ENCODE measurements at places on chromosomes 12 and 14. TPM values are rescaled to one million over a fixed set of nuclear protein-coding genes. Genes with fewer than 3 reads are reported as not detected.

DNA sequence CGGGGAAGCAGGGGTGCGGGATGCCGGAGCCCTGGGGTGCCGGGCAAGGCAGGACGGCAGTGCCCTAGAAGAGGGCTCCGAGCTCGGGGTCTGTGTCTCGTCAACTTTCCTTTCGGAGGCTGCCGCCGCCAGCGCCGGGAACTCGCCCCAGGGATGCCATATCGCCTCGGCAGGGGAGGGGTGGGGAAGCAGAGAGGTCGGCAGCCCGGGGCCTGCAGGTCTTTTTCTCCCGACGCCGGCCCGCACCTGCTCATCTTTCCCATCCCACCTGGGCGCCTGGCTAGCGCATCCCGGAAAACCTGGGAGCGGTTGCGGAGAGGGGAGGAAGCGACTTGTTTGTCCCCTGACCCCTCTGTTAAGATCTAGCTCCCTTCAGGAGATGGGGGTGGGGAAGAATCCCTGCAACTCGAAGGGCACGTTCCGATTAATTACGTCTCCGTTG is 547 bp downstream of the CNTN1 start:
- peak overlapping the region; percentile 83 for H3K4me3 ChIP-seq
- peak; percentile 60 for DNase-seq
- H3K27me3 ChIP-seq: no peaks in the 10 kb centered on the region
- H3K4me1 ChIP-seq: peaks cover 7% of the 10 kb centered on the region
- no peaks in the 10 kb centered on the region for H3K36me3 ChIP-seq

DNA sequence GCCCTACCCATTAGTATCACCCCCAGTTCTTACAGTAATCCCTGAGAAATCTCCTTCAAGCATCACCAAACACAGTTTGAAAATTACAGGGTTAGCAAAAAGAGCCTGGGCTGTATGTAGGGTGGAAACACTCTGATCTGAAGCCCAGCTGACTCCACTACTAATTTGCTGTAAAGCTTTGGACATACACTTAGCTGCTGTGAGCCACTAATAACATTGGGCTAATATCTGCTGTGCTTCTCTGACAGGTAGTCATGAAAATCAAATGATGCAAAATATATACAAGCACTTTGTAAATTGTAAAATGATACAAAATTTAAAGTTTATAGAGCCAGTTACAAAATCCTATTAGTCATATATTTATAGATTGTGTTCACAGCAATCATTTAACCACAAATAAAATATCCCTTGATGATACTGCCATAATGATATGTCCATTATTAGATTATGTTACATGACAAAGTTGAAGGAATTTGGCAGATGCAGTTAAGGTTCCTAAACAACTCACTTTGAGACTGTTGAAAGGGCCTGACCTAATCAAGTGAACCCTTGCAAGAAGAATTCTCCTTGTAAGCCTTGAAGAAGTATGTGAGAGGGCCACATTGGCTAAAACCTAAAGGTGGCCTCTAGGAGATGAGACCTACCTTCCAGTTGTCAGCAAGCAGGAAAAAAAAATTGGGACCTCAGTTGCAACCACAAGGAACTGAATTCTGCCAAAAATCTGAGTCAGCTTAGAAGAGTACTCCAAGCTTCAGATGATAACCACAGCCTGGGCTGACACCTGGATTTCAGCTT is 19.0 kb downstream of the TWF1 start:
- no peak for DNase-seq
- no peak overlapping the region for H3K4me3 ChIP-seq
- no peak overlapping the region for H3K27ac ChIP-seq
- no peaks in the 10 kb centered on the region for H3K4me1 ChIP-seq

GRCh38 chr12:104546575-104546974 is 89.8 kb downstream of the CHST11 start:
- no peak for DNase-seq
- H3K4me1 ChIP-seq: peaks cover 3% of the 10 kb centered on the region
- no peak overlapping the region for H3K4me3 ChIP-seq
- H3K27me3 ChIP-seq: no peaks in the 10 kb centered on the region
- no peaks in the 10 kb centered on the region for H3K36me3 ChIP-seq

GRCh38 chr12:20596061-20596460 is 99.1 kb upstream of the SLCO1C1 start:
- no peak for DNase-seq
- no peak overlapping the region for H3K27ac ChIP-seq
- no peaks in the 10 kb centered on the region for H3K36me3 ChIP-seq
- H3K4me1 ChIP-seq: no peaks in the 10 kb centered on the region
- H3K27me3 ChIP-seq: no peaks in the 10 kb centered on the region

DNA sequence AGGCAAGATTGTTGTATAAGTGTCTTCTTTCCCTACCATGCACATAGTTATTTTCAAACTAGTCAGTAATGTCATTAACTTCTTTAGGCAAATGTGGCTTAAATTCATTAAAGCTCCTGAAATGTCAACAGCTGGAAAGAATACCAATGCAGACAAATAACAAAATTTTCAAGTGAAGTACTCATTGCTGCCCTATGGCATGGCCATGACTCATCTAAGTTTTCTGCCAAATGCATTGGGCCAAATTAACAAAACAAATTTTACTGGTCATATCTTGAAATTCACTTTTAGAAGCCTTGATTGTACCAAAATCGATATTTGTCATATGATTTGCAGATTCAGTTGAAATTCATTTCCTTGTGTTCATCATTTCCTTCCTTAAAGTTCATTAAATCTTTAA is 915.9 kb downstream of the SLC6A15 start:
- no peaks in the 10 kb centered on the region for H3K36me3 ChIP-seq
- DNase-seq: no peak

DNA sequence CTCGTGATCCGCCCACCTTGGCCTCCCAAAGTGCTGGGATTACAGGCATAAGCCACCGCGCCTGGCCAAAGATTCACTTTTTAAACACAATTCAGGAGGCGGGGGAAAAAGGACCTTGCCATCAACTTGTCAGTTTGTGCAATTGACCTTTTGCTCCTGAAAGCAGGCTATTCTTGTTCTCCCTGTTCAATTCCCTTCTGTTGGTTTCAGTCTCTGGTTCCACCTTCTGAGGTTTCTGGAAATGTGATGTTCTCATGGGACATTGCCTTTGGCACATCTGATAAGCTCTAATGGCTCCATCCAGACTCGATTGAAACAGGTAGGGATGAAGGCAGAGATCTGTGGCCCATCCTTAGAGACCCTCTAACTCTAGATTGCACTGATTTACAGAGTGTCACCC is 17.9 kb upstream of the CCDC85C start:
- no peak overlapping the region for H3K27ac ChIP-seq
- peaks cover 12% of the 10 kb centered on the region for H3K36me3 ChIP-seq
- H3K4me1 ChIP-seq: peaks cover 32% of the 10 kb centered on the region
- no peaks in the 10 kb centered on the region for H3K27me3 ChIP-seq
- H3K4me3 ChIP-seq: no peak overlapping the region
- no peak for DNase-seq

DNA sequence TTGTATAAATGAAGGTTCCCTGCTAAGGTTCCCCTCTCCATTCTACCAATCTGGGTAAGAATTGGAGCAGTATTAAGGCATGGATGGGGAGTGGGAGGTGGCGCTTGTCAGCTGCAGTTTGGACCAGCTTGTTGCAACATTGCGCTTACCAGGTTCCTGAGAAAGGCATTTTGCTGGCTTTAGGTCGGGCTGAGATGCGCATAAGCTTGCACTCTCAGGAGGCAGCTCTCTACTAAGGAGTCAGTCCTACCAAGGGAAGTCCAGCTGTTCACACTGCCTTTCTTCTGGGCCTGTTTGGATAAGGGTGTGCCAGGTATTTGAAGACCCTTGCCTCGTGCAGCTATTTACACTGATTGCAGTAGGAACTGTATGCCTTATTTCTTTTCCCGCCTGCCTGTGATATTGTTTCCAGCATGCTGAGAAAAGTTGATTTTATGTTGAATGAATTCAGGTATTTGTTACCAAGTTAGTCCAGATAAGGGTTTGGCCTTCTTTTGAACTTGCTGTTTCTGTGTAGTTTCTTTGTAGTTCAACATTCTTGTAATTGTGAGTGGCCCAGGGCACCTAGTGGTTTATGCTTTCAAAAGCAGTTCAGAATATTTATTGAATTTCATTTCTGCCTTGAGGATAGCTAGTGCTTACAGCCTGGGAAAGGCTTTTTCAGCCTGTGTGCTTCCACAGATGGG is 2.6 kb downstream of the MLEC start:
- H3K36me3 ChIP-seq: peaks cover 7% of the 10 kb centered on the region
- peak overlapping the region; percentile 85 for H3K4me3 ChIP-seq
- H3K27ac ChIP-seq: peak overlapping the region; percentile 97
- peaks cover 24% of the 10 kb centered on the region for H3K4me1 ChIP-seq
- no peaks in the 10 kb centered on the region for H3K27me3 ChIP-seq

GRCh38 chr14:94638961-94639817 is 27.0 kb downstream of the SERPINA3 start:
- H3K36me3 ChIP-seq: no peaks in the 10 kb centered on the region
- DNase-seq: no peak
- H3K27me3 ChIP-seq: no peaks in the 10 kb centered on the region
- H3K4me3 ChIP-seq: no peak overlapping the region

DNA sequence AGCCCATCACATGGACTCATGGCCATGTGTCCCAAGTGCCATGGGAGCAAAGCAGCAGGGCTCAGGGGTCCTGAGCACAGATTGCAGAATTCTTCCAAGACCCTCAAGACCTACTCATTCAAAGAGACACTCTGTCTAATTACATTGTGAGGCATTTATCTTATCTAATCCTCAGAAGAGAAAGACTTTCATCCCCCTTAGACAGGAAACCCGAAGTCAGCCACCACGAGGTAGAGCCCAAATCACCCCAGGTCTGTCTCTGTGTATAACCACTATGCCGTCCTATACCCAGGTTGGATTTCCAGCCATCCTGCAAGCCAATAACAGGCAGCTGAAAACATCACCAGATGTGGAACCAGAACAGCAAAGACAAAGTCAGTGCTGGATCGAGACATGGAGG is 8.9 kb upstream of the BCL11B start:
- peaks cover 11% of the 10 kb centered on the region for H3K27me3 ChIP-seq
- peaks cover 14% of the 10 kb centered on the region for H3K4me1 ChIP-seq
- H3K27ac ChIP-seq: no peak overlapping the region
- no peak overlapping the region for H3K4me3 ChIP-seq
- no peaks in the 10 kb centered on the region for H3K36me3 ChIP-seq

DNA sequence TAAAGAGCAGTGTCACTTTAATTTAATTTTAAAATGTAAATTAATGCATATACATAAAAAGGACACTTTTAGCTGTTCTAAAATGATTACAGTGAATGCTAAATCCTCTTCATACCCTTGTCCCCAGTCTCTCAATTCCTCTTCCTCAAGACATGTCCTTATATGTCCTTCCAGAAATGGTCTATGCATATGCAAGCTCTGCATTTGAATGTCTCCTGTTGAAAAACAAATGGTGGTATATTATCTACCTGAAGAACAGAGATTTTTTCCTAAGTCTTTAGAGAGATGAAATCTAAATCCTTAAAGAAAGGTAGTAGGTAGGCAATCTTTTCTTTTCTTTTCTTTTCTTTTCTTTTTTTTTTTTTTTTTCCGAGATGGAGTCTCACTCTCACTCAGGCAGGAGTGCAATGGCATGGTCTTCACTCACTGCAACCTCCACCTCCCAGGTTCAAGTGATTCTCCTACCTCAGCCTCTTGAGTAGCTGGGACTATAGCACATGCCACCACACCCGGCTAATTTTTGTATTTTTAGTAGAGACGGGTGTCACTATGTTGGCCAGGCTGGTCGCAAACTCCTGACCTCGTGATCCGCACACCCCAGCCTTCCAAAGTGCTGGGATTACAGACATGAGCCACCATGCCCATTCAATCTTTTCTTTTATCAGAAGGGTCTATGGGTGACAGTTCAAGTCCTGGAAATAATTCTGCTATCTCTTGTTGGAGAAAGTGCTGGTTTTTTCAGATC is 180.5 kb downstream of the PRKCH start:
- no peak for DNase-seq
- no peak overlapping the region for H3K4me3 ChIP-seq
- H3K27me3 ChIP-seq: no peaks in the 10 kb centered on the region
- H3K27ac ChIP-seq: no peak overlapping the region
- H3K36me3 ChIP-seq: no peaks in the 10 kb centered on the region

DNA sequence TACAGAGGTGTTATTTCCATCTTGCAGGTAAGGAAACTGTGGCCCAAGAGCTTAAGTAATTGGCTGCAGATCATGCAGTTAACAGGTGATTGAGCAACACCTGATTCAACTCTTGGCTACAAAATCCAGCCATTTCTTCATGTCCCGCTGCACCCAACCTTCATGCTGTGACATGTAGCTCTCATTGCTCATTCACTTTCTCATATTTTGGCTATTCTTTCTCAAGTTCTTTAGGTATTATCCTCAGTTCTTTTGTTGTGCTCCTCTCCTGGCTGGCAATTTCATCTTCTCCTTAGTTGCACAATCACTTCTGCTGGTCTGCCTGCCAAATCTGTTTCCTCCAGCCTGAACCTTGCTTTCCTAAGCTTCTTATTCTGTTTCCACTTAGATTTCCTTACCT is 300.8 kb downstream of the SSPN start:
- no peaks in the 10 kb centered on the region for H3K4me1 ChIP-seq
- H3K27ac ChIP-seq: no peak overlapping the region
- no peaks in the 10 kb centered on the region for H3K36me3 ChIP-seq
- H3K27me3 ChIP-seq: no peaks in the 10 kb centered on the region

- no peaks in the 10 kb centered on the region for H3K27me3 ChIP-seq
- H3K27ac ChIP-seq: no peak overlapping the region
- H3K36me3 ChIP-seq: peaks cover 37% of the 10 kb centered on the region
- H3K4me3 ChIP-seq: no peak overlapping the region
- no peak for DNase-seq
These were observed 6.7 kb downstream of the DLST start for GRCh38 chr14:74888164-74889158.

- H3K4me3 ChIP-seq: no peak overlapping the region
- H3K4me1 ChIP-seq: peaks cover 34% of the 10 kb centered on the region
- H3K36me3 ChIP-seq: no peaks in the 10 kb centered on the region
- no peak for DNase-seq
These were observed 14.8 kb downstream of the KRT7 start for GRCh38 chr12:52247622-52248540.

- H3K27me3 ChIP-seq: no peaks in the 10 kb centered on the region
- H3K4me1 ChIP-seq: no peaks in the 10 kb centered on the region
These were observed 19.1 kb downstream of the HELB start for GRCh38 chr12:66321435-66321834.

GRCh38 chr14:93772263-93772662 is 16.0 kb downstream of the PRIMA1 start:
- H3K27ac ChIP-seq: no peak overlapping the region
- no peak for DNase-seq
- no peak overlapping the region for H3K4me3 ChIP-seq
- no peaks in the 10 kb centered on the region for H3K4me1 ChIP-seq
- H3K27me3 ChIP-seq: no peaks in the 10 kb centered on the region

The SMIM41 gene
- polyA plus RNA-seq: 0.23 TPM

The LBHD2 gene
- polyA plus RNA-seq: 0.44 TPM

The TAS2R46 gene
- polyA plus RNA-seq: 0.23 TPM

The BIN2 gene
- 6.0 TPM for polyA plus RNA-seq

The RABGGTA gene
- 42.9 TPM for polyA plus RNA-seq

The KCNJ8 gene
- 15.5 TPM for polyA plus RNA-seq

The MGP gene
- 119 TPM for polyA plus RNA-seq

The VWF gene
- polyA plus RNA-seq: 34.5 TPM

The TRIM9 gene
- 122 TPM for polyA plus RNA-seq

The NFYB gene
- 61.3 TPM for polyA plus RNA-seq

The IAPP gene
- 0.24 TPM for polyA plus RNA-seq

The SLC10A1 gene
- not detected for polyA plus RNA-seq

The LIN7A gene
- 13.0 TPM for polyA plus RNA-seq

Data from spinal cord (tissue), 10 donors.